Gastrocnemius medialis (tissue), 4 donors: ENCODE measurements at places on chromosomes 16 and 17.

DNA sequence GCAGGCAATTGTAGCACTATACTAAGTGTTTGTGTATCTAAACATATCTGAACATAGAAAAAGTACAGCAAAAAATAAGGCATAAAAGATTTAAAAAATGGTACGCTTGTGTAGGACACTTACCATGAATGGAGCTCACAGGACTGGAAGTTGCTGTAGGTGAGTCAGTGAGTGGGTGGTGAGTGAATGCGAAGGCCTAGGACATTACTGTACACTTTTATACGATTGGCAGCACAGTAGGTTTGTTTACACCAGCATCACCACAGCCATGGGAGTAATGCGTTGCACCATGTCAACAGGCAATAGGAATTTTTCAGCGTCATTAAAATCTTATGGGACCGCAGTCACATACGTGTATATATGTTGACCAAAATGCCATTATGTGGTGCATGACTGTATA lies 45.6 kb downstream of the DNAH9 start:
- no peak for DNase-seq

GRCh38 chr17:51270636-51271035 lies 10.3 kb downstream of the UTP18 start:
- no peak for DNase-seq

DNA sequence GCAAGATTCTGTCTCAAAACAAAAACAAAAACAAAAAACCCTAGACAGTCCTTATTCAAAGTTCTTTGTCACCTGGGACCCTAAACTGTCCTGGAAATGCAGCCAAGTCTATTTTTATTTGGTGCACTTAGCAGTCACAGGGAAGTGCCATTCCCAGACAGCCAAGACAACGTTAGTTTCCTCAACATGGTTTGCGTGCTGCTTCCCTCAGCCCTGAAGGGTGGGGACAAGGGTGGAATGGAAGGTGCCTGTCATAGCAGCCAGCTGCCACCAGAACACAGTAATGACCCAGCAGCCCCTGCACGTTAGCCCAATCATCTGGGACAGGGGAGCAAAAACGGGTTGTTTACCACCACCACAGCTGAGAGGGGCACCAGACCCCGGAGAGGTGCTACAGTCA lies 16.9 kb downstream of the CREBBP start:
- no peak for DNase-seq

GRCh38 chr16:48999508-48999907 lies 282.1 kb downstream of the CBLN1 start:
- no peak for DNase-seq

DNA sequence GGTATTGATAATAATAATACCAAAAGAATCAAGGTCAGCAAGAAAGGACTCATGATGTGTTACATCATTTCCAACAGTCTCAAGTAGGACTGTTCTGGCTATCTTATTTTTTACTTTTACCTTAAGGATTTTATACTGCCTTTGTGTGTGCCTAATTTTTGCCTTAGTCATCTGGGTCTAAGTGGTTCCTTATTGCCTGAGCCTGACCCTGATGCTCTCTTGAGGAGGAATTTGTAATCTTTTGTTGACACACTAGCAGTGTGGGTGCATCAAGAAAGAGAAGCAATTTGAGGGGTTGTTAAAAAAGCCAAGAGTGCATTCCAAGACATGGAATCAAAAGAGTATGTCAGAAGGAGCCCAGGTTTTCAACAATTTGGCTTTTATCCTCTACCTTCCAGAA lies 59.3 kb downstream of the TMEM100 start:
- DNase-seq = no peak

GRCh38 chr17:80729761-80730160 lies 185.1 kb downstream of the RPTOR start:
- DNase-seq = no peak
